Substantia nigra (tissue), 51 donors: ENCODE measurements at places on chromosomes 1 and 21.

DNA sequence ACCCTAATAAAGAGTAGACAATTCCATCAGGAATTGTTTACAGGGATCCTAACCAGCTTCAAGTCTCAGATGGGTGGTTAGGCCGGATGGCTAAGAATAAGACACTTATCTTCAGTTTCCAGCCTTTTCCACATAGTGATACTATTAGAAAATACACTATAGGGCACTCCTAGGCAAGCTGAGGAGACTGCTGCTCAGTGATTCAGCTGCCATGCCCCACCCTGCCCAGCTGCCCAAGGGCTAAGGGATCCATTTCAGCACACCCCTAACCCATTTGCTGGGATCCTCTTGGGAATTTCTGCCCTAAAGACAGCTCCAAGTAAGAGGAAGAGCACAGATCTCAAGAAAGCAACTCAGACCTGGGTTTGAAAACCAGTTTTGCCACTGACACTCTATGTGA is 31.9 kb downstream of the PLPP3 start:
- no peak for DNase-seq

GRCh38 chr1:15734901-15735300 is 1.2 kb upstream of the SLC25A34 start:
- DNase-seq: no peak

- DNase-seq: no peak
Observed at GRCh38 chr1:239587066-239587465, 200.7 kb downstream of the CHRM3 start.

DNA sequence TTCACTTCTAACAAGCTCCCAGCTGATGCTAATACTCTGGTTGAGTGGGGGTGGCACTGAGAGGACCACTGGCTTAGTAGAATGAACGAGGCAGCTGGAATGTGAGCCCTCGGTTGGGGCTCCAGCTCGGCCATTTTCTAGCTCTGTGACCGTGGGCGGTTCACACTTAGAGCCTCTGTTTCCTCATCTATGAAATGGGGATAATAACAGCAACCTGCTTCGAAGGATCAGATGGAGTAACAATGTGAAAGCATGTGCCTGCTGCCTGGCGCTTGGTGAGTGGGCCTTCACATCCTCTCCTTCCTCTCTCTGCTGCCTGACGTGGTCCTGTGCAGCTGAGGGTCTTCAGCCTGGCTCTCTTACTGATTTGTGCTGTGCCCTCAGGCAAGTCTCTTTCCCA is 20.9 kb upstream of the TTC4 start:
- DNase-seq: no peak

GRCh38 chr1:206579747-206580437 is 32.4 kb downstream of the EIF2D start:
- peak; percentile 38 for DNase-seq

- no peak for DNase-seq
Observed at GRCh38 chr1:51506537-51506936, 12.5 kb downstream of the EPS15 start.

DNA sequence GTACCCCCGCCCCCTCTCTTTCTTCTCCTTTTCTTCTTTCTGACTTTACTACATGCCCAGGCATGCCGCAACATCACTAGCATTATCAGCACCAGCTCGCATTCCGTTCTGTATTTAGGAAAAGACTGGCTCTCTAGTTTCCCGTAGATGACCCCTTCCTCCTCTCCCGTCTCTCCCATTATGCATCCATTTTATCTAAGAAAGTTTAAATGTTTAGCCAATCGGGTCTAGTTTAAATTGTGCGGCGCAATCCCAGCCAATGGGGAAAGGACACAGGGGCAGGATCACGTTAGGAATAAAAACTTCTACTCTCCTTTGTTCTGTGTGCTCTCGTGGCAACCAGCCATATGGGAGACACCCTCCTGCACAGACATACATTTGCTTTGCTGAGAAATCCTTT is 2.3 kb upstream of the KRTAP10-7 start:
- no peak for DNase-seq

DNA sequence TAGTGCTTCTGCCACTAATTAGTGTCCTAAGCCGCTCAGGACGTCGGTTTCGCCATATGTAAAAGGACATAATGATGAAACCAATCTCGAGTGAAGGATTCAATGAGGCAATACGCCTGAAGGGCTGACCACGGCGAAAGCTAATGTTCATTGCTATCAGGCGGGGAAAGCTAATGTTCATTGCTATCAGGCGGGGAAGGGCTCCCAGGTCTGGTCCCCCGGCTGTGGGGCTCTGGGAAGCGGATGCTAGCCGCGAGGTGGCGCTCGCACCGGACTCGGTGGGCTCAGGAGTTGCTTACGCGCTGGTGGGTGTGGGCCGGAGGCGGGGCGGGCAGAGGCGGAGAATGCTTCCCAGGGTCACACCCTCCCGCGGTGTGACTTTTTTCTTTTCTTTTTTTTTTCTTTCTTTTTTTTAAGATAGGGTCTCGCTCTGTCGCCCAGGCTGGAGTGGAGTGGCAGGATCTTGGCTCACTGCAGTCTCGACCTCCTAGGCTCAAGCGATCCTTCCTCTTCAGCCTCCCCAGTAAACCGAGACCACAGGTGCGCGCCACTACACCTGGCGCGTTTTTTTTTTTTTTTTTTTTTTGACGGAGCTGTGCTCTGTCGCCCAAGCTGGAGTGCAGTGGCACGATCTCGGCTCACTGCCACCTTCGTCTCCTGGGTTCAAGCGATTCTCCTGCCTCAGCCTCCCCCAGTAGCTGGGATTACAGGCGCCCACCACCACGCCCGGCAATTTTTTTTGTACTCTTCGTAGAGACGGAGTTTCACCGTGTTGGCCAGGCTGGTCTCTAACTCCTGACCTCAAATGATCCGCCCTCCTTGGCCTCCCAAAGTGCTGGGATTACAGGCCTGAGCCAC is 1.1 kb upstream of the PEAR1 start:
- peak; percentile 79 for DNase-seq

DNA sequence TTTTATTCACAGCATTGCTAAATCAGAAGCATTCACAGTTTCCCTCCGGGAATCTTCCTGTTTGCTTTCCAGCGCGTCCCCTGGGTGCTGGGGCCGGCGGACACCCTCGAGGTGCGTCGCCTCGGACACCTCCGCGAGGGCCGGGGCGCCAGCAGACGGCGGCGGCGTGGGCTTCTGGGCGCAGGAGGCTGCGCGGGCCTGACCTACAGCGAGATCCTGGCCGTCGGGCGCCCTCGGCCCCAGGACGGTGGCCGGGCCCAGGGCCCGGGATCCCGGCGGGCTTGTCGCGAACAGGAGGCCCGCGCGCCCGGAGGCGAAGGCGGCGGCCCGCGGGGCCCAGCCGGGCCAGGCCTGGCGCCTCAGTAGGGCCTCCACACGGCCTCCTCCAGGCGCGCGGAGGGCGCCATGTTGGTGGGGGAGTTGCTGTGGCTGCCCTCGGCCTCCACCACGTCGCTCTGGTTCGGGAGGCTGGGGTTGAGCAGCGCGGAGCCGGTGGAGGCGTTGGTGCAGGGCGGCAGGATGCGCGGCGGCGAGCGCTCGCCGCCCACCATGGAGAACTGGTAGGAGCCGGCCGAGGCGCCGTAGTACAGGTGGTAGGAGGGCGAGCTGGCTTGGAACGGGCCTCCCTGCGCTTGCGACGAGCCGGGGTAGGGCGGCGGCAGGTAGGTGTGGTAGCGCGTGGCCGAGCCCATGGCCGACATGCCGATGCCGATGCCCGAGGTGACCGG is 123.1 kb downstream of the CLIC6 start:
- DNase-seq: no peak

- no peak for DNase-seq
Observed at GRCh38 chr1:30103708-30104411, 619.5 kb downstream of the MATN1 start.

GRCh38 chr1:51576923-51577322 is 40.0 kb upstream of the OSBPL9 start:
- no peak for DNase-seq

- DNase-seq: no peak
Observed at GRCh38 chr1:207109004-207109403, 5.0 kb downstream of the C4BPA start.

GRCh38 chr1:220274251-220274855 is 2.1 kb upstream of the RAB3GAP2 start:
- DNase-seq: no peak

- DNase-seq: no peak
Observed at GRCh38 chr1:17193222-17194132, 11.5 kb upstream of the PADI1 start.

DNA sequence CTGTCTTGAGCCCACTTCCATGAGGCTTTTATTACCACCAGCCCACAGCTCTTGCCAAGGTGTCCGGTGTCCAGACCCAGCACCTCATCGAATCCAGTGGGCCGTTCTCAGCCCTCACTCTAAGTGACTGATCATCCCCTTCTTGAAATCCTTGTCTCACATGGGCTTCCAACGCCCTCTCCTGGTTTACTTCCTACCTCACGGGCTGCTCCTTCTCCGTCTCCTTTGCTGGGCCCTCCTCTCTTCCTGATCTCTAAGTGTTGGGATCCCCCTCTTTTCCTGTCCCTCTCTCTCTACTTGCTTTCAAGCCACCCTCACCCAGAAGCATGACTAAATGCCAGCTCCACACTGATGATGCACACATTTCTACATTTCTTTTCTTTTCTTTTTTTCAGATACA is 9.0 kb upstream of the RHBG start:
- no peak for DNase-seq

- DNase-seq: peak; percentile 11
Observed at GRCh38 chr1:40421431-40422384, 28.6 kb upstream of the ZFP69B start.

- no peak for DNase-seq
Observed at GRCh38 chr1:53237638-53238037, 680 bp downstream of the MAGOH start.

DNA sequence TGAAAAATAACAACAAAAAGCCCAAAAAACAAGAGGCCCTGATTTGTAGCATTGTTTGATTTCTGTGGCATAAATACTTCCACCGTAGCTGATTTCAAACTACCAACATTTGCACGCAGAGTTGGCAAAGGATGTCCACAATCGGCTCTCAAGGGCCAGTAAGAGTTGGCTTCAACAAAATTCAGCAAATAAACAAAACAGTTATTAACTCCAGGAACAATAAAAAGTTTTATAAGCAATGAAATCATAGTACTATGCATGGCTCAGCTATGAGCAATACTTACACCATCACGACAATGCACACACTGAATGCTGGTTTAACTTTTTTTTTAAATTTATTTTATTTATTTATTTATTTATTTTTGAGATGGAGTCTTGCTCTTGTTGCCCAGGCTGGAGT is 8.7 kb upstream of the COX20 start:
- DNase-seq: no peak

GRCh38 chr1:117308311-117308916 is 58.8 kb upstream of the MAN1A2 start:
- DNase-seq: no peak

DNA sequence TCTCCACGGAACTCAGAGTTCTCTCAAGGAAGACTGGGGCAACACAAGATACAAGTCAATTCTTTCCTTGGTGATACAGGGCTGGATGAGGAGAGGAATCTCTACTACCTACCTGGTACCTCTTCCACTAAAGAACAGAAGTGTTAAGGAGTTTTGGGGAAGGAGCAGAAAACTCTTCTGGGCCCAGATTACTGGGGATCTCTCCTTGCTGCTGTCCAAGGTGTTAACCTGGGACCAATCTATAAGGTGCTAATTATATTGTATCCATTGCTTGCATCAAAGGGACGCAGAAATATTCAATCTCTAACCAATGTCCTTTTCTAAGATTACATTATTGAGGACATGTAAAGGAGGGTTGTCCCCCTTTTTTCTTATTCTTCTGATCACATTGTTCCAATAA is 1102.5 kb downstream of the AMY1C start:
- no peak for DNase-seq

GRCh38 chr1:25072461-25072860 is 142.4 kb upstream of the RUNX3 start:
- DNase-seq: no peak

GRCh38 chr1:151196292-151196800 is 2.0 kb upstream of the PIP5K1A start:
- no peak for DNase-seq

- DNase-seq: peak; percentile 85
Observed at GRCh38 chr1:110605901-110606656, at the start of gene KCNA2. Gene KCNA2 (minus strand): TSS chr1:110606358. CDS start chr1:110604782, 1,576 bp downstream.

- DNase-seq: no peak
Observed at GRCh38 chr1:97895278-97895677, 25.6 kb downstream of the DPYD start.

DNA sequence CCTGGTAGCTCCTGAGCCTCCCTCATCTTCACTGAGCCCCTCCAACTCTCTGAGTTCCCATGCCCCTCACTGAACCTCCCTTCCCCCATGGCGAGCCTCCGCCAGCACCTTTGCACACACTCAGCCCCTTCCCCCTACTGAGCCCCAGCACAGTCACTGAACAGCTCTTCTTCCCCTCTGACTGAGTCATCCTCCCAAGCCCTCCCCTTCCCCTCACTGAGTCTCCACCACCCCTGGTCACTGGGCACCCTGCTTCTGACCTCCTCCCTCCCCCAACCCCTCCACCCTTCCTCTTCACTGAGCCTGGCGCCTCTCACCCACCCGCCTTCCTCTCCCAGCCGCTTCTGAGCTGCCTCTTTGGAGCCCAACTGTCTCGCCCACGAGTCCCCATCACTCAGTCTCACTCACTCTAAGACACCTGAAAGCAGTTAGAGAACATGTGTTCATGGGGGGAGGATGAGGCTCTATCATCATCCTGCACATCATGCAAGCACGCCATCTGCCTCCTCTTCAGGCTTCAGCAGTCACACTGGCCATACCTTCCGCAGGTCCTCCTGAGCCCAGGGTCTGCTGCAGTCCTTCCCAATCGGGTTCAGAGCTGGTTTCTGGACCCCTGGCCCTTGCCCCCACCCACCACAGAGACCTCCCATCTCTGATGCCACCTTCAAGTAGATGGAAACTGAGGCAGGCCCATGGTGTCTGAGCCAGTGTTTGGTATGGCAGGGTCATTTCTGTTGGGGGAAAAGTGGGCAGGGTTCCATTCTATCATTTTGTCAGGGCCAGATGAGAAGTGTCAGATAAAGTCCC is 2.0 kb upstream of the TRNP1 start:
- no peak for DNase-seq

GRCh38 chr1:38940339-38941047 is 1.1 kb downstream of the RHBDL2 start:
- no peak for DNase-seq

DNA sequence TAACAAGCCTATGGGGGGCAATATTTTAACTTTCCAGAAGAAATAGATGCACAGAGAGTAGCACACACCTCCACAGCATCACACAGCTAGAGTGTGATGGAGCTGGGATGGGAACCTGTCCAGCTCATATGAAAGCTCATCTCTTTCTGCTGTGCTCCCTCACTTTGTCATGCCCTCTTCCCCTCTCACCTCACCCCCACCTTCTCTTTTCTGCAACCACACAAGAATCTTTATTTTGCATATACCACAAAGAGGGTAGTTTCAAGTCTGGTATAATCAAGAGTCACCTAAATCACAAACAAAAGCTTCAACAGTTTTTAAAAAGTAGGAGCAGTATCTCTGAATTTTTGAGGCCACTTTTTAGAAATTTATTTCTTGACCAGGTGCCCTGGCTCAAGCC is 22.6 kb downstream of the FOXD2 start:
- no peak for DNase-seq
